AG09309 (cell line): ENCODE measurements at places on chromosomes 1 and 21.

DNA sequence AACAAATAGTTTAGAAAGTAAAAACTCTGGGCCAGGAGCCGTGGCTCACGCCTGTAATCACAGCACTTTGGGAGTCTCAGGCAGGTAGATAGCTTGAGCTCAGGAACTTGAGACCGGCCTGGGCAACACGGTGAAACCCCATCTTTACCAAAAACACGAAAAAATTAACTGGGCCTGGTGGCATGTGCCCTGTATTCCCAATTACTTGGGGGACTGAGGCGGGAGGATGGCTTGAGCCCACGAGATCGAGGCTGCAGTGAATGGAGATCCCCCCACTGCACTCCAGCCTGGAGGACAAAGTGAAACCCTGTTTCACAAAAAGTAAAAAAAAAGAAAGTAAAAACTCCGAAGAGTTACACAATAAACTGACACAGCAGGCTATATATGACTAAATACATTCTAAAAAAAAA is 10.6 kb downstream of the CEP170 start:
- DNase-seq, result no peak

GRCh38 chr1:175383239-175383638 is 190.7 kb upstream of the KIAA0040 start:
- DNase-seq, result no peak

GRCh38 chr1:213054733-213055591 is 3.9 kb downstream of the RPS6KC1 start:
- DNase-seq, result no peak

DNA sequence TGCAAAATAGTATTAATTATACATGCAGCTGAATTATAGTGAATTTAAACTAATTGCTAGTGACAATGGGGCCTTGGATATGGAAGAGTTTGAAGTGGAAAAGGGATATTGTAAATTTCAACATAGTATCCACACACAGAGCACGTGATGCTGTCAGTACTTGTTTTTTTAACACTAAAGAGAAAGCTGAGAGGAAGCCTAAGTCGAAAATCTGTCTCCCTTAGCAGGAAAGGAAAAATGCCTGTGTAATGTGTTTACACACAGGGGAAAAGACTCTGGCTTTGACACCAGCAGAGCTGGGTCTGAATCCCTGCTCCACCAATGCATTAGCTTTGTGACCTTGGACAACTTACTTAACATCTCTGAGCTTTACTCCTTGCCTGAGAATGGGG is 42.6 kb downstream of the PCSK9 start:
- no peak for DNase-seq

DNA sequence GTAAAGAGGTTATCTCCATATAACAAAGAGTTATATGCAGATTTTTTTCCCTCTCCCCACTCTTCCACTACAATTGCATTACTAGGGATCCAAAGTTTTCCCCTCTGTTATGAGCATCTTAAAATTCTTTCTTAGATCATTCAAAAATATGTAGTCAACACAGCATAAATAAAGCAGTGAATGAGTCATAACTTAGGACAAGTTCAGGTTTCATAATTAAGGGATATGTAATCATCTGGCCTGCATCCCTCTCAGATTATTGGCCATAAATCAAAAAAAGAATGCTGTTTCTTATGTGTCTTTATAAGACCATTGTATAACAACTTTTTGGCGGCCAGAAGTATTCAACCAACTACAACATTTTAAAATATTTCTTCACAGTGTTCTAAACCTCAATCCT is 1526.1 kb downstream of the KCNT2 start:
- DNase-seq, result no peak
